ENCODE measurements at places on chromosomes 1 and 21.

GRCh38 chr1:22652881-22653316 lies at the start of gene C1QB:
C1QB (plus strand) TSS chr1:22653236; CDS start chr1:22659463, 6,227 bp downstream.
- DNase-seq, result no peak

DNA sequence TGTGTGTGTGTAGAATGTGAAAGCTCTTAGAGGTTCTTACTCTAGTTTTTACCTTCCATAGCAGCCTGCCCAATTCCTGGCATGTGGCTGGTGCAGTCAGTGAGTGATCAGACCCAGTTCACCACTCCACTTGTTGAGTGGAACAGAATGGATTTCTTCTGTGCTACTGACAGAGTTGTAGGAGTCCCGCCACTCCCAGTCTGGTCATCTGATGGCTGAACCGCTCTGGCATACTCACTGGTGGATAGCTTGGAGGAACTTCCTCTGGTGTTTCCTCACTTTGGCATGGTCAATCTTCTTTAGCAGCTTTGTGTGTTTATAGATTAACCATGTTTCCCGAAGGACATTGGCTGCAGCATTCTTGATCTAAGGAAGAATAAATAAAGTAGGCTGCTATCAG lies 106.7 kb upstream of the ADAR start:
- DNase-seq, result peak; percentile 36

DNA sequence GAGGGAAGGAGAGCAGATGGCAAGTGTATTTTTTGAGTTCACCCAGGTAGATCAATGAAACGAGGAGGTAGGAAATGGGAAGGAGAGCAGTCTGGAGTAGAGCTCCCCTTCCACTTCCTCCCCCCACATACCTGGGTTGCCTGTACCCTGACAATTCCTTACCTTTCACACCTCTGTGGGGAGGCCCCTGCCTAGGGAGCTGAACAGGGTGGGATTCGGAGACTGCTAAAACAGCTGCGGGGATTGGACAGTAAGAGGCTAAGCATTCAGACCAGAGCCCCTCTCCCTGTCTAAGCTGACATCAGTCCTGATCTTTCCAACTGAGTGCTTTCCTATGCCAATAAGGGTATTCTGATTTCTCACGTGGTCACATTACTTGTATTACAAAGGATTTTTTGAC lies 14.5 kb downstream of the RCSD1 start:
- DNase-seq, result no peak

DNA sequence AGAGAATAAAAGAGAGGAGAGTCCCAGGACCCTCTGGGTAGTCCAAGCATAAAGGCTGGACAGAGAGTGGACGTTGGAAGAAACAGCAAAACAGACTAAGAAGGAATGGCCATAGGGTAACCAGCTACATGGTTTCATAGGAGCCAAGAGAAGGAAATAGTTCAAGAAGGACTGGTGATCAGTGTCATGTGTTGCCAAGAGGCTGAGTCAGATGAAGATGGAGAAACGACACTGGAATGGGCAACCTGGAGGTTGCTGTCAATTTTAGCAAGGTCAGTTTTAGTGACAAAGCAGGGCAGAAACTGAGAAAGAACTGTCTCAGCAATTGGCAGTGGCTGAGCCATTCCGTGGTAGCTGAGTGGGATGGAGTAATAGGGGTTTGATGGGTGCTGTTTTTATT lies 41.4 kb downstream of the HMGB4 start:
- no peak for DNase-seq

GRCh38 chr1:64231654-64232053 lies 28.2 kb downstream of the UBE2U start:
- no peak for DNase-seq

DNA sequence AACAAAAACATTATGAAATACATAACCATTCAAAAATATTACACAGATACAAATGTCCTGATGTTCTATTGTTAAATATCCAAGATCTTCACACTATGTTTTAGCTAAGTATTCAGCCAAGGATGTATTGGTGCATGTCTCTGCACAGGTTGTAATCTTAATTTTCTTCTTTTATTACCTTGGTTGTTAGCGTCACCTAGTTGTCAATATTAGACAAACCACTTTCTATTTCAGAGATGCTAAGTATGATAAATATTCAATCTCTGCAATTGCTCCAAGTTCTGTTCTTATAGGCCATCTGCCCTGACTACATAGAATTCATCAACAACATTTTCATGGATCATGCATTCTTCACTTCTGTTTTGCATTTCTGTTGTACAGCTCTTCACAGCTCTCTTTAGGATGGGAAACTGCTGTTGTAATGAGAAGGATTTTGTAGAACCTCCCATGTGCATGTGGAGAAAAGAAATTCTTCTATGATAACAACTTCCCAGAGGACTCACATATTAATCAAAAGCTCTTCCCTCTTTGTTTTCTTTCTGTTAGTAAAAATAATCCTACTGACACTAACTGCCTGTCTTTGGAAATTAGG lies 380.1 kb downstream of the NUF2 start:
- no peak for DNase-seq

DNA sequence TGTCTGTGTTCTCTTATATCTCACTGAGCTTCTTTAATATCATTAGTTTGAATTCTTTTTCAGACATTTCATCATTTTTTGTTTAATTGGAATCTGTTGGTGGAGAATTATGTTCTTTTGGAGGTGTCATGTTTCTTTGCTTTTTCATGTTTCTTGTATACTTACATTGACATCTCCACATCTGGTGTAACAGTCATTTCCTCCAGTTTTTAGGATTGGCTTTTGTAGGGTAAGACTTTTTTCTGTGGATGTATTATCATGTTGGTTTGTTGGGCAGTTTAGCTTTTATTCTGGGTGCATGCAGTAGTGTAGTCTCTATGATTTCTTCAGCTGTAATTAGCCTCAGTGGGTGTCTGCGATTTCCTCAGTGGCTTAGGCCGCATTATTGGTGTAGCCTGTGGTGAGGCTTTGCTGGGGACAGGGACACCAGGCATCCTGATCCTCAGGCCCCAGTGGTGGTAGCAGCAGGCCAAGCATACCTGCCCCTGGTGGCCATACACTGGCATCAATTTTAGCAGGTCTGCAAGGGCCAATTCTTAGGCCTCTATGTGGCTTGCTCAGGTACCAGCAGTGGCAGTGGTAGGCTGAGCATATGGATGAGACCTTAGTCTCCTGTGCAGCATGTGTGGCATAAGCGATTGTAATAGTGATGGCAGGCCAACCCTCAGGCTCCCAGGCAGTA lies 77.6 kb upstream of the SAMD13 start:
- no peak for DNase-seq

- DNase-seq, result peak; percentile 16
These were observed 1.7 kb upstream of the SCAF4 start for GRCh38 chr21:31733551-31734149.

- no peak for DNase-seq
These were observed 66.4 kb downstream of the LRRC8D start for GRCh38 chr1:89887270-89887669.
